ENCODE measurements at places on chromosomes 1 and 21. TPM values are rescaled to one million over a fixed set of nuclear protein-coding genes. Genes with fewer than 3 reads are reported as not detected.

SLC19A2 gene
- 8.1 TPM for total RNA-seq

OR2T8 gene
- total RNA-seq: not detected

SYCP1 gene
- not detected for total RNA-seq

ZNF678 gene
- 4.1 TPM for total RNA-seq

PDZK1 gene
- total RNA-seq: 0.28 TPM

TFF2 gene
- not detected for total RNA-seq

GIPC2 gene
- total RNA-seq: 0.14 TPM

MYCL gene
- 1.1 TPM for total RNA-seq

HCRTR1 gene
- not detected for total RNA-seq

CFHR5 gene
- not detected for total RNA-seq

PTGS2 gene
- 53.3 TPM for total RNA-seq

RIMS3 gene
- total RNA-seq: 0.14 TPM

RAB7B gene
- total RNA-seq: 6.4 TPM

ATP6V1G3 gene
- total RNA-seq: not detected

PROK1 gene
- 0.14 TPM for total RNA-seq

GBP5 gene
- 0.09 TPM for total RNA-seq

HSD3B2 gene
- not detected for total RNA-seq

ORC1 gene
- 0.28 TPM for total RNA-seq

PHTF1 gene
- total RNA-seq: 32.9 TPM

S100B gene
- not detected for total RNA-seq

SLC9C2 gene
- not detected for total RNA-seq

KIF2C gene
- 3.4 TPM for total RNA-seq

SERPINC1 gene
- total RNA-seq: not detected

SELP gene
- not detected for total RNA-seq

C1orf116 gene
- total RNA-seq: not detected

RPE65 gene
- total RNA-seq: not detected

SPRR2F gene
- total RNA-seq: not detected

YOD1 gene
- total RNA-seq: 4.6 TPM

TMPRSS15 gene
- total RNA-seq: not detected

HPCAL4 gene
- total RNA-seq: not detected

EDARADD gene
- total RNA-seq: 0.09 TPM

SAMD13 gene
- total RNA-seq: 0.18 TPM

CSMD2 gene
- total RNA-seq: 1.6 TPM

LRRC7 gene
- under 0.01 TPM for total RNA-seq

DPYD gene
- 85.5 TPM for total RNA-seq

LPAR3 gene
- 2.6 TPM for total RNA-seq

RBP7 gene
- total RNA-seq: not detected

ENSA gene
- total RNA-seq: 55.3 TPM

TMEM234 gene
- total RNA-seq: 20.2 TPM

NEK2 gene
- total RNA-seq: 2.1 TPM

ATAD3C gene
- total RNA-seq: not detected

LCE1A gene
- total RNA-seq: not detected

LCE2A gene
- total RNA-seq: not detected

TPTE gene
- not detected for total RNA-seq

XCL1 gene
- total RNA-seq: not detected
